Left lung (tissue), 14 donors: ENCODE measurements at places on chromosomes 6 and 20. TPM values are rescaled to one million over a fixed set of nuclear protein-coding genes. Genes with fewer than 3 reads are reported as not detected.

DNA sequence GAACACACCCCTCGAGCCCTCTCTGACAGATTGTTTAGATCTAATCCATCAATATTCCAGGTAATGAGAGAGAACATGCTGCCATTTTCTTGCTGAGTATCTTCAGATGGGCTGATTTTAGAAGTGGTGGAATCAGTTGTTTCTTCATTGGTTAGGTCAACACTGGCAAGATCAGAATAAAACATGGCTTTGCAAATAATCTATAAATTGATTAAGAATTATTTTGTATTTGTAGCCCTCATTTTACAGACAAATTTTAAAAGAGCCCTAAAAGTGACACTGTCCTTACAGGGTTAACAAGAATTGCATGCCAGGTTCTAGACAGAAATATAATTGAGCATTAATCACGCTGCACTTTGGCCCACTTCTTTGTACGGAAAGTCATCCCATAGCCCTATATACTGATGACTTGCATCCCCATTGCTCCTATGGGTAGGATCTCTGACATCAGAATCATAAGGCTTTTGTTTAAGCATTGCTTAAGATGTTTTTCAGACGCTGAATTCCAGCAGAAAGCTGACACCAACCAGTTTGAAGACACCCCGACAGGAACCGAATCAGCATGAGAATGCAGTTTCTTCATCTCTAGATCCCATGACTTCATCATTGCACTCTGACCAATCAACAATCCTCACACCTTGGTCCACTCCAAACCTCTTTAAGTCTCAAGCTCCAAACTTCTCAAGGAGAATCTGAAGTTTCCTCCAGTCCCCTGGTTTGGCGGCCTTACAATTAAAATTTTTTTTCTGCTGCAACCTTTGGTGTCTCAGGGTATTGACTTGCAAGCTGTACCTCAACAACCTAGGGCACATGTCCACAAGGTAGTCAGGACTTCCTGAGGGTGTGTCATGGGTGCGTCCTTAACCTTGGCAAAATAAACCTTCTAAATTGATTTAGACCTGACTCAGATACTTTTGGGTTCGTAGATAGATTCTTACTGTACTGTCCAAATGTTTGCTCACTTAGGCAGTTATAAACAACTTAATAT is 7.8 kb downstream of the TDP2 start:
- H3K4me1 ChIP-seq: peaks cover 3% of the 10 kb centered on the region
- H3K27me3 ChIP-seq: no peaks in the 10 kb centered on the region
- no peaks in the 10 kb centered on the region for H3K36me3 ChIP-seq
- no peak for DNase-seq
- H3K27ac ChIP-seq: peak overlapping the region; percentile 60

DNA sequence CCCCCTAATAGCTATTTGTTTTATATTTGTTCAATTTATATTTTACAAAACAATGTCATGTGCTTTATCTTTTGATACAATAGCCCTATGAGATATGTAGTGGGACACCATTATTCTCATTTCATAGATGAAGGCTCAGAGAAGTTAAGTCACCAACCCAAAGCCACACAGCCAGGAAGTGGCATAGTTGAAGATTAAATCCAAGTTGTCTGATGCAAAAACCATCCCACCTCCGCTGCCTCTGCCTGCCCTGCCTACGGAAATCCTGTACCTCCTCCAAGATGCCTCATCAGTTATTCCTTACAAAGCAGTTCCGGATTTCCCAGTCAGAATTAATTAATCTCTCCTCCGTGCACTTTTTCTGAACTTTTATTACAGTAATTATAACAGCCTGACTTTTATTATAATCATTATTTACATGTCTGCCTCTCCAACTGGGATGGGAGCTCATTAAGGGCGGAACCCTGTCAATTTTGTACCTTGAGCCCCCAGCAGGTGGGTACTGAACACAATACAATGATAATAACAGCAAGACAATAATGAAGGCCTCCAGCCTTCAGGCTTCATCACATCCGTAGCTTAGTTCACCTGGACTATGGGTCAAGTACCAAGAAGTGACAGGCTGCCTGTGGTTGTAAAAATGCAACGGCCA is 54.7 kb downstream of the LRFN2 start:
- no peak overlapping the region for H3K4me3 ChIP-seq
- DNase-seq: no peak
- H3K27me3 ChIP-seq: no peaks in the 10 kb centered on the region
- H3K4me1 ChIP-seq: no peaks in the 10 kb centered on the region
- no peak overlapping the region for H3K27ac ChIP-seq
- H3K36me3 ChIP-seq: no peaks in the 10 kb centered on the region

- DNase-seq: no peak
- H3K4me3 ChIP-seq: no peak overlapping the region
- H3K36me3 ChIP-seq: no peaks in the 10 kb centered on the region
- H3K4me1 ChIP-seq: peaks cover 9% of the 10 kb centered on the region
- H3K27ac ChIP-seq: no peak overlapping the region
Observed at GRCh38 chr20:17887331-17888030, 81.1 kb downstream of the SNX5 start.

DNA sequence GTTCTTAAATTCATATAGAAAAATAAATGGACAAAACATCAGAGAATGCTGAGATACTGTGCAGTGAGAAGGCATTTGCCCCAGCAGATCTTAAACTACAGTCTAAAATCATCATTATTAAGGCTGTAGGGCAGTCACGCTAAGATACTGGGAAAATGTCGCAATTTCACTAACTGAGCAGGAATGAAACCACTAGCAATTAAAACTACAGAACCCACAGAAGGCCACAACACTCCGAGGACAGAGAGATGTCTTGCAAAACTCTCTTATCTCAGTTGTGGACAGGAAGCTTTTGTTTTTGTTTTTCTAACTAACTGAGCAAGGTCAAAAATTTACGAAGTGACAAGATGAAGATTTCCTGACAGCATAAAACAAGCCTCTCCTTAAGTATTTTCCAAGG is 18.2 kb downstream of the GNAS-AS1 start:
- no peaks in the 10 kb centered on the region for H3K4me1 ChIP-seq
- H3K4me3 ChIP-seq: no peak overlapping the region
- DNase-seq: no peak

GRCh38 chr6:20946022-20946421 is 411.8 kb downstream of the CDKAL1 start:
- no peak overlapping the region for H3K27ac ChIP-seq
- H3K27me3 ChIP-seq: no peaks in the 10 kb centered on the region
- no peaks in the 10 kb centered on the region for H3K4me1 ChIP-seq
- no peak for DNase-seq

DNA sequence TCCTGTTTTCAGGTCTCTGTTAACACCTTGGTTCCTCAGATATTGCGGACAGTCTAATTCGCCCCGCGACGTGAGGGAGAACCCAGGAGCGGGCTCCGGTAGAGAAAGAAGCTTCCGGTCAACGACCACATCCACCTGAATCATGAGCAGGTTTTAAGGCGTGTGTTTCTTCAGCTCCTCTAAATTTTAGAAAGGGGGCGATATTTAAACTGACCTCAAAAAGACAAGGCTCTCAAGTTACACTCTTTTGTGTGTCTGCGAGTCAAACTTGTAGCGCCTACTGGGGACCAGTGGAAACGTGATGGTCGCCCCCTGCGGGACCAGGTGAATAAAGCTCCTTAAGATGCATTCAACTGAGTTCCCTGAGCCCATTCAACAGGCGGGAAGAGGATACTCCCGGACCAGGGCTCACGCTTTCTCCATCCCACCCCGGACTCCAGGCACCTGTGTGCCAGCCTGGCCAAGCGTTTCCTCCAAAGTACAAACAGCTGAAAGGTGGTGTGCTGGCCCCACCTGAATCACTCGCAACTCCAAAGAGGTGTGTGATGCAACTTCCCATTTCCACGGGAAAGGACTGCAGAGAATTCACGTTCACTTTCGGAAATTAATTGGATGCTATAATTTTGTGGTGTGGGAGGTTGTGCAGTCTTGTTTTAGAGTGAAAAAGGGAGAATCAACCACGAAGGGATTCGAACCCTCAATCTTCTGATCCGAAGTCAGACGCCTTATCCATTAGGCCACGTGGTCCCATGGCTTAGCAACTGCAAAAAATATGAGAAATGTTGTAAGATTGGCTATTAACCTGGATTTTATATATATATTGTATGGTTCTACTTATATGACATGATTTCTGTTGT is 17.0 kb downstream of the GPX5 start:
- no peak overlapping the region for H3K27ac ChIP-seq
- peak overlapping the region; percentile 16 for H3K4me3 ChIP-seq
- H3K27me3 ChIP-seq: peaks cover 14% of the 10 kb centered on the region
- peak; percentile 72 for DNase-seq
- no peaks in the 10 kb centered on the region for H3K4me1 ChIP-seq

DNA sequence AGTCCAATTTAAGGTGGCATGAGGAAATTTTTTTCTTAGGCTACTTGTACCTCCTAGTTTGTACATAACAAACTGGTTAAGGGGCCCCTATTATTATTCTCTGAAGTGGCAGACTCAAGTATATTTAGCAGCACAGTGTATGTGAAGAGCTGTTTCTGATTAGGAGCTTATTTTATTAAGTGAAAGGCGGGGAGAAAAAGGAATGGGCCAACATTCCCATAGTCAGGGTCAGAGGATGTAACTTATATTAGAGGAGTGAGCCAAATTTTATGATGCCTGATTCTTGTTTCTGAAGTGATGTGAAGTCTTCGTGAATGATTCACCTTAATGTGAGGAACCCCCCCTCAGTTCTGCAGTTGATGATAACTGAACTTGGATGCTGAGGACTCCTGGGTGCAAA is 2.8 kb downstream of the HECA start:
- no peak for DNase-seq
- H3K27ac ChIP-seq: peak overlapping the region; percentile 99
- peak overlapping the region; percentile 77 for H3K4me3 ChIP-seq
- no peaks in the 10 kb centered on the region for H3K36me3 ChIP-seq
- no peaks in the 10 kb centered on the region for H3K27me3 ChIP-seq
- peaks cover 10% of the 10 kb centered on the region for H3K4me1 ChIP-seq

DNA sequence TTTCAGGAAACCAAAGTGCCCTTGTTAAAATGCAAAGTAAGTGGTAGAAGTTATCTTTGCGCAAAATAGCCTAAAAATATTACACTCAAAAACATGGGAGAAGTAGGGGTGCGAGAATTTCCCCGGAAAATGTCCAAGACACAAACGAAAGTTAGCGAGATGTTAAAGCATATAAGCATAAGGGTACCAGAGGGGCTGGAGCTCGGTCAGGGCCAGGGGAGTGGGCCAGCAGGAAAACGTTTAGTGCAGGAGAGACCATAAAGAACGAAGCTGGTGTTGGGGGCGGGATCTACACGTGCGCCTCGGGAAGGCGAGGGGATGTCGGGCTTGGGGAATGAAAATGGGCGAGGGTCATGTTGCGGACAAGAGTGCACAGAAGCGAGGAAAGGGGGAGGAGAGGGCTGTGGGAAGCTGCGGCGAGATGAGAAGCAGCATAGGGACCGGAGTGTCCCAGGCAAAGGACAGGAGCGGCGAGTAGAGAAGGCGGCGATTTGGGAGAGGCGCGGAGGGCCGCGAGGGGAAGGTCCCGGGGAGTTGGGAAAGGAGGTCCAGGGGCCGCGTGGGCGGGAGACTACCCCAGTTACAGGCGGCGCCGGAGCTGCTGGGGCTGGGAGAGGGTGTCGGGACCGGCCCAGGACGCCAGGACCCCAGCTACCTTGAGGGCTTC is 600 bp downstream of the XPO5 start:
- no peaks in the 10 kb centered on the region for H3K27me3 ChIP-seq
- H3K27ac ChIP-seq: peak overlapping the region; percentile 76
- DNase-seq: no peak
- peak overlapping the region; percentile 86 for H3K4me3 ChIP-seq
- H3K36me3 ChIP-seq: no peaks in the 10 kb centered on the region

GRCh38 chr6:122116119-122116834 is 283.2 kb upstream of the HSF2 start:
- peak overlapping the region; percentile 28 for H3K27ac ChIP-seq
- DNase-seq: no peak
- H3K27me3 ChIP-seq: no peaks in the 10 kb centered on the region
- peaks cover 6% of the 10 kb centered on the region for H3K4me1 ChIP-seq

DNA sequence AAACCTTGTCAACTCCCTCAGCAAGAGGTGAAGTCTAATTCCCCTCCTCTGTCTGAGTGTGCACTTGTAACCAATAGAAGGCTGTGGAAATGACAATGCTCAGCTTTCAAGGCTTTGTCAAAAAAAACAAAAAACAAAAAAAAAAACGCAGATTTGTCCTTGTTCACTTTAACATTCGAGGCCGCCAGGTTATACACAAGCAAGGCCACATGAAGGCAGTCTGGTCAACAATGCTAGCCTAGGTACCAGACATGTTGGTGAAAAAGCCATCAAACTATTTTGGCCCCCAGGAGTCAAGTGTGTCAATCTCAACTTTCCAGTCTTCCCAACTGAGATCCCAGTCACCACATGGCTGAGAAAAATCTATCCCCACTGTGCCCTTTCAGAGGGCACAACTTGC is 92.3 kb downstream of the CDK19 start:
- H3K27ac ChIP-seq: no peak overlapping the region
- no peak for DNase-seq
- H3K27me3 ChIP-seq: no peaks in the 10 kb centered on the region
- no peaks in the 10 kb centered on the region for H3K36me3 ChIP-seq

DNA sequence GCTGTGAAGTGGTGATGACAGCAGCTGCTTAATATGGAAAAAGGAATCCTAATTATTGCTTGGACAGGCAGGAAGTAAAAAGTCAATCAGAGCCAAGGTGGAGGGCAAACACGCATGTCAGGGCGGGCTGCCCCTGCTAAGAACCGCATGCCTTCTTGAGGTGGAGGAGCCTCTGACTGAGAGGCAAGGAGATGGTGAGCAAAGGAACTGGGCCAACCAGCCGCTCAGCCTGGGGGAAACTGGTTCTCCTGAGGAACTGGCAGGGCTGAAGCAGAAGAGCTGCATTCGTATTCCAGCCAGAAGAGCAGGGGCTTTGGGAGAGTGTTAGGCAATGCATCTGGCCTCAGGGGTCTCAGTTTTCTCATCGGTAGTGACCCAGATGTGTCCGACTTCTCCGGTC is 13.1 kb upstream of the MLN start:
- no peaks in the 10 kb centered on the region for H3K4me1 ChIP-seq
- no peak overlapping the region for H3K4me3 ChIP-seq
- H3K27me3 ChIP-seq: peaks cover 53% of the 10 kb centered on the region

DNA sequence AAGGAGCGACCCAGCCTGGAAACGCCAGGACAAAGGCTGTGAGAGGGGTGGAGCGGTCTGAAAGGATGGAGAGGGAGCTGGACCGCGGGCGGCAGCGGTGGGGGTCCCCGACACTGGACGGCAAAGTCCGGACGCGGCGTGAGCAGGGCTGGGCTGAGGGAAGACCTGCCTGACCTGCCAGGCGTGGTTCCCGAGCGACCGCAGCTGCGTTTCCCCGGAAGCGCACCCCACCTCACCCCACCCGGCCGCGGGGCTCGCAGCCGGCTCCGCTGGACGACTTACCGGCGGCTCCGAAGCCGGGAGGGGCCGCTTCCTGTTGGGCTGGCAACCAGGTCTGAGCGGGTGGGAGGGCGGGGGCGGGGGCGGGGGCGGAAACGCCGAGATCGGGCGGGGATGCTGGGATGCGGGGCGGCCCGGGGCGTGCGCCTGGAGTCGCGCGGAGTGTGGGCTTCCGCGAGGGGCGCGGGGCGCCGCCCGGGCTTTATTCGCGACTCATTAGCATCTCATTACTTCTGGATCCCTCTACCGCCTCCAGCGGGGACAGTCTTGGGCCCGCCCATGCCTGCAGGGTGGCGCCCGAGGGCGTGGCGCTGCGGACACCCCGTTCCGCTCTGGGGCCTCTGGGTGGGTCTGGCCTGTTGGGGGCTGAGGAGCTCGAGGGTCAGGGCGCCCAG is at the start of gene MICAL1:
Gene MICAL1 (minus strand): TSS at position 336 of the 674 bp plus-strand sequence. CDS start 1,576 bp downstream, outside the sequence.
- H3K4me3 ChIP-seq: peak within 1 kb of the TSS; percentile 92
- DNase-seq: peak; percentile 83
- H3K4me1 ChIP-seq: peaks cover 56% of the 10 kb centered on the region
- H3K36me3 ChIP-seq: no peaks in the 10 kb centered on the region

The SNAP25 gene
- 10.9 TPM for polyA plus RNA-seq

The DEFB132 gene
- polyA plus RNA-seq: not detected

The ATP6V1G2 gene
- 2.9 TPM for polyA plus RNA-seq

The HSF2 gene
- polyA plus RNA-seq: 39.2 TPM

The CLIC5 gene
- polyA plus RNA-seq: 8.8 TPM

The LST1 gene
- 8.3 TPM for polyA plus RNA-seq

The TTPAL gene
- polyA plus RNA-seq: 11.3 TPM
